ENCODE measurements at places on chromosomes 12 and 14.

DNA sequence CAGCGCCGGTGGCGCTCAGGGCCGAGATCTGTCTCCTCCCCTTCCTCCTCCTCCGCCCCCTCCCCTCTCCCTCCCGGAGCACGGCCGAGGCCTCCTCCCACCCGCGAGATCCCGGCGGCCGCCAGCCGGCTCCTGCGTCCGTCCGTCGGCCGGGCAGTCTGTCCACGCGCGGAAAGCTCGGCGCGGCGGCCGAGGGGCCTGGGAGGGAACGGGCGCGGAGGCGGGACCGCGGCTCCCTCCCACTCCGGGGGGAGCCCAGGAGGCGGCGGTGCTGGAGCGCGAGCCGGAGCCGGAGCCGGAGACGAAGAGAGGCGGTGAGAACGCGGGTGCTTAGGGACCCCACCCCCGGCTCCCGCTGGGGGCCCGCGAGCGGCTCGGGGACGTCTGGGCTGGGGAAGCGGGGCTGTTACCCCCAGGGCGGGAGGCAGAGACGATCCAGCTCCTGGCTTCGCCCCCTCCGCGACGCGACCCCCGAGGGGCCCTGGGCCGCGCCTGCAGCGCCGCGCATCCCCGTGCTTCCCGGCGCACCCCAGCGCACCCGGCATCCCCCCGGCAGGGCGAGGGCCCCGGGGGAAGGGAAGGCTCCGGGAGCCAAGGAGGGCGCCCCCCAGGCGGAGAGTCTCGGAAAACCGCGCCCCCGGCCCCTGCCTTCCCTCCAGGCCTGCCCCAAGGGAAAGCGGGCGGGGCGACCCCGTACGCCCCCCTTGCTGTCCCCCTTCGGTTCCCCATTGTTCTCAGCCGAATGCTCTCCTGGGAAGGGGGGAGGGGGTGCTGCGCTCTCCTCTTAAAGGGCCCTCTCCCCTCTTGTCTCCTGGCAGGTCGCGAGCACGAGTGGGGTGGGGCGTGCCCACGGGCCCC is at the start of gene DTX1:
Gene DTX1, plus strand, starts transcription at position 100 of the 858 bp plus-strand sequence. CDS start 1,463 bp downstream, outside the sequence.
- DNase-seq: no peak

GRCh38 chr12:127811988-127812387 is 455.0 kb upstream of the TMEM132C start:
- DNase-seq: peak; percentile 14

- DNase-seq: no peak
These were observed 29.4 kb downstream of the PLEKHG7 start for GRCh38 chr12:92732216-92732615.

GRCh38 chr12:71904629-71905028 is 34.0 kb upstream of the TPH2 start:
- DNase-seq: no peak

- DNase-seq: no peak
These were observed 256.9 kb downstream of the CACNA1C start for GRCh38 chr12:2309647-2310046.

- peak; percentile 24 for DNase-seq
These were observed 199.1 kb downstream of the FOXN3 start for GRCh38 chr14:89217891-89218290.

GRCh38 chr12:80151131-80151530 is 51.8 kb downstream of the OTOGL start:
- DNase-seq: no peak

GRCh38 chr12:24460099-24460498 is 488.8 kb downstream of the BCAT1 start:
- no peak for DNase-seq

Measured in right renal pelvis (tissue), 4 donors.